ENCODE measurements at places on chromosomes 7 and 10.

- no peak for DNase-seq
These were observed 206.4 kb upstream of the FERD3L start for GRCh38 chr7:19351341-19352304.

DNA sequence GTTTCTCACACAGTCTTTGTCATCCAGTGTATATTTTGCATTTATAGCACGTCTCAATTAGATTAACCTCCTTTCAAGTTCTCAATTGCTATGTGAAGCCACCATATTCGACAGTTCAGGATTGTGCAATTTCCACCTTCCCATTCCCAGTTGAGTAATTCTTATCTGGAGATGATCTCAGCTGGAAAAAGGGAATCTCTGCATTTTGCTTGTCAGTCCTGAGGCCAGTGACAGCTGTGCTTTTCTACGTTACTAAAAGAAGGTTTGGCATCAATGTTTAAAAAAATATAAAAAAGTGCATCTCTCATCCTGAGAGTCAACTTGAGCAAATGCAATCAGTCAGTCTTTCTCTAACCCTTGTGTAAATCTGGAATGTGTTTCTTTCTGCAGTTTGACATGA is 247.7 kb downstream of the PRKG1 start:
- DNase-seq: no peak

DNA sequence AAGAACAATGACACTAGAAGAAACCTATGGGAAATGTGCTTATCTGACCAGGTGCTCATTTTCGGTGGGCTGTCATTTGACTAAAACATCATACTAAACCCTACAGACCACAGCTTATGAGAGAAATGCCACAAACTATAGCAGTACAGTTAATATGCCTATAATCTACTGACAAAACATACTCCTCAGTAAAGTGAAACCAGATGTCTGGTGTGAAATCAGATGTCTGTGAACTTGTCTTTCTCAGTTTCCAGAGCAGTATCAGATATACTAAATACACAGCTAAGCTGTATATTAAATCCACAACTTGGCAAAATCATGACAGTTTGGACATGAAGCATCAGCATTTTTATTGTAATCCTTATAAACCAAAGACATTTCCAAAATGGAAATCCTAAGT is 3.3 kb downstream of the IMMP2L start:
- DNase-seq: no peak

DNA sequence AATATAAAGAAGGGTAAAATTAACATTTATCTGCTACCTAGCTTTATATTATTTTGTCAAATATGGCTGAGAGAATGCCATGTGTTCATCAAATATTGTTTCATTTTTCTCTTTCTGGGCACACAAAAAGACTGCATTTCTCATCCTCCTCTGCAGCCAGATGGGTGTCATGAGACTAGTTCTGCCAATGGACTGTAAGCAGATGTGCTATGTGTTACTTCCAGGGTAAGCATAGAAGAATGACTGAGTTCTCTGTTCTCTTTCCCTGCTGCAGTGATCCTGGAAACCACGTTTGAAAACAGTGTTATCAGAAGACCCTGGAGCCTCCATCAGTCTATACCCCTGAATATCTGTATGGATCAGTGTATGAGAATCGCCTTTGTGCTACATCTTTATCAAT is 24.1 kb upstream of the SLK start:
- no peak for DNase-seq

- DNase-seq: peak; percentile 72
These were observed 99.2 kb downstream of the GRK5 start for GRCh38 chr10:119306514-119306951.

- DNase-seq: no peak
These were observed 3.8 kb upstream of the MKI67 start for GRCh38 chr10:128130051-128130450.

- no peak for DNase-seq
These were observed 985.9 kb upstream of the ZNF722 start for GRCh38 chr7:63012633-63013183.

- no peak for DNase-seq
These were observed 100.5 kb upstream of the NRP1 start for GRCh38 chr10:33434933-33435332.

DNA sequence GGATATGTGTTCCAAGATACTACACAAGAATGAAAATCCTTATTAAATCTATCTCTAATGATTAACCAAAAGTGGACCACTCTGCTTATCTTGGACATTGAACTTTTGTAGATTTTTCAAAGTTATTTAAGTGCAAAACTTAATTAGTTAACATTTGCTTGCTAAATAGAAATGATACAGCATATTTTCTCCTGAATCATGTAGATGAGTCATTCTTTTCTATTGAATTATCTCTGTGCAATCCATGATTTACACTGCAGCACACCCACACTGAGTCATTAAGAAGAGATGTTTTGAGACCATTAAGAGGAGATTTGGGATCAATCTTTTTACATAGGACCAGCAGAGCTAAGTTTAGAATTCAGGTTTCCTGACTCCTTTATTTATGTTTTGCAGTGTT is 6.6 kb upstream of the ABCC2 start:
- DNase-seq: no peak

DNA sequence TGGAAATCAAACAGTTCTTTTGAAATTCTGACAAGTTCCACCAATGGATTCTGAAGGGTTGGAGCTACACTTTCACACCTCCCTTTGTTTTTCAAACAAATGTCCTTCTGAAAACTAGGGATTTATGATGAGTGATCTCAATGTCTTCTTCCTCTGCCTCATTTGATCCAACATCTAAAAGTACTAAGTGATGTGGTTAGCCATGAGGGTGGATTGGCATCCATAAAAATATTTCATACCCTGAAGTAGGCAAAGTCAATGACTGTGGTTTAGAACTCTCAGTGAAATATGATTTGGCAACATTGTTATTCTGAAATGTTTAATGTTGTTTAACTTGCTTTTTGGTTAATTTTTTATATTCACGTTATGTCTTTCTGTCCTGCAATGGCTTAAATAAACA is 136.9 kb downstream of the MBL2 start:
- DNase-seq: no peak
